ENCODE measurements at places on chromosomes 2 and 18.

DNA sequence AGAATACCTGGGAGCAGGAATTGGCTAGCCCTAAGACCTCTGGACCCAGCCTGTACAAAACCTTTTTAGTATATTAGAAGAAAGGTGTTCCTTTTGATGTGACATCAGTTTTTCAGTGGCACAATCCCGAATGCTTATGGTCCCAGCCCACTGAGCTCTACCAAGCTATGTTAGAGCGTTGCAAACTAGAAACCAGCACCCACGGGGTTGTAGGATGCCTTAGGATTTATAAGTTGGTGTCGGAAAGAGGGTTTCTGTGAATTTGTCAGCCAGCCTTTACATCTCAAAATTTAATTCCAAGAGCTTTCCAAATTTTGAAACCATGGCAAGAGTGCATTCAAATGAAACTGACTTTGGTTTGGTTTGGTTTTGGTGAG, 499 bp upstream of the LMAN1 start:
- DNase-seq, result no peak

DNA sequence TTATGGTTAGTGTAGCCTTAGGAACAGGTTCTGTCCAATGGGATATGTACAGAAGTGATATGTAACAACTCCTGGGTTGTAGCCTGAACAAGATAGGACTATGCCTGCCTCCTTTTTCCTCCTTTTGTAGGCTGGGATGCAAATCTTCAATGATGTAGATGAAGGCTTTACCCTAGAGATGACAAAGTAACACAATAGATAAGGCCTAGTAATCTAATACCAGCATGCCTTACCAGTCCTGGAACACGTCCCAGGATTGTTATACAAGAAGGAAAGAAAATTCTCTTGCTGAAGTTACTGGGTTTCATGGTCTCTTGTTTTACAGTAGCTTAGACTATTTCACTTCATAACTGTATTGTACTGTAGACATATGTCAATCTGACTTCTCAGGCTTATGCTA, 192.1 kb downstream of the OTX1 start:
- DNase-seq, result no peak

- DNase-seq, result no peak
Measured at GRCh38 chr18:28365411-28365831, 188.5 kb upstream of the CDH2 start.

DNA sequence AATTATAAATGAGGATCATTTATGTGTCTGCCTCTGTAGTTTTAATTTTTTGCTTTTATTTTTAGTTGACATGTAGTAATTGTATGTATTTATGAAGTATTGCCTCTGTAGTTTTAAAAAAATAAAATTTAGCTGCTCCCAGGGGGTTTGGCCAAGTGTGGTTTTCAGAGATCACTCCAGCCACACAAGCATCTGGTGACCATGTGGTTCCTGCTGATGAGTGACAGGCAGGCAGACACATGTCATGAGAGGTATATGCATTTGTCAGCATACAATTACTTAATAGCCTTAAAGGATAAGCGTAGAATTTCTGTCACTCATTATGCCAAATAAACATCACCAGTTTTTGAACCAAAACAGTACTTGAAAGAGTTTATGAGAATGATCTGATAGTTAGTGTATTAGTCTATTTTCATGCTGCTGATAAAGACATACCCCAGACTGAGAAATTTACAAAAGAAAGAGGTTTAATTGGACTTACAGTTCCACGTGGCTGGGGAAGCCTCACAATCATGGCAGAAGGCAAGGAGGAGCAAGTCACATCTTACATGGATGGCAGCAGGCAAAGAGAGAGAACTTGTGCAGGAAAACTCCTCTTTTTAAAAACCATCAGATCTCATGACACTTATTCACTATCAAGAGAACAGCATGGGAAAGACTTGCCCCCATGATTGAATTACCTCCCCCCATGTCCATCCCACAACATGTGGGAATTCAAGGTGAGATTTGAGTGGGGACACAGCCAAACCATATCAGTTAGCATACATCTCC, 29.6 kb downstream of the MREG start:
- no peak for DNase-seq

GRCh38 chr2:47129191-47129706, 25.9 kb downstream of the STPG4 start:
- DNase-seq, result no peak

GRCh38 chr2:67576991-67577390, 179.9 kb downstream of the ETAA1 start:
- no peak for DNase-seq

DNA sequence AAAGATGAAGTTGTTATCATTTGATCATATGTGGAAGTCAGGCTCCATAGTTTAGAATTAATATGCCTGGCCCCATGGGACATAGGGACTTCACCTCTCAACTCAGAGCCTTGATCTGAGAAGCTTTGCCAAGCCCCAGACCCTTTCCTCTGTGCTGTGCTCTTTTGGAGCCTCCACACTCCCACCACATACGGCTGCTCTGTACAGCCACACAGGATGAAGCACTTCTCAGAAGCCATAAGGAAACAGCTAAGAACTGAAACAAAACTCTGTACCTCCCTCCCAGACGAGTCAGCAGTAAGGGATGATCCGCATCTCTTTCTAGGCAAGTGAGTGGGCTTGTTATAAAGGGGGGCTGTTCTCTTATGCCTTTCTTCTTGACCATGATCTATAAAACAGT, 66.5 kb downstream of the CAB39 start:
- no peak for DNase-seq

GRCh38 chr18:72692595-72692994, 148.5 kb upstream of the CBLN2 start:
- no peak for DNase-seq

DNA sequence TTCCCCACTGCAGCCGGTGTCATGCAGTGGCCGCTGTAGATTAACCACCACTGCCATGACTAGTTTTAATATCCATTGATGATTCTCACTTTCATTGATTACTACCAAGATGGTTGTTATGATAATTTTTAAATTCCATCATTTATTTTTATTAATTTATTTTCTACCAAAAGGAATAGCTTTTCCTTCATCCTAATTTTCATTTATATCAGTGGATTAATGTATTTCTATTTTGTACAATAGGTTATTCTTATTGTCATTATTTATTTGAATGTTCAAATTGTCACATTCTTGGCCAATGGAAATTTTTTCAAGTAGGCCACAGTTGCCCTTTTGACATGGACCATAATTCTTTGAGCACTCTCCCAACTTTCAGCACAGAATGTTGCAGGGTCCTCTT, 374.9 kb upstream of the VWC2L start:
- no peak for DNase-seq

- no peak for DNase-seq
Measured at GRCh38 chr2:129619471-129619870, 360.0 kb upstream of the RAB6C start.

GRCh38 chr2:25482341-25482740, 140.6 kb upstream of the DNMT3A start:
- no peak for DNase-seq

DNA sequence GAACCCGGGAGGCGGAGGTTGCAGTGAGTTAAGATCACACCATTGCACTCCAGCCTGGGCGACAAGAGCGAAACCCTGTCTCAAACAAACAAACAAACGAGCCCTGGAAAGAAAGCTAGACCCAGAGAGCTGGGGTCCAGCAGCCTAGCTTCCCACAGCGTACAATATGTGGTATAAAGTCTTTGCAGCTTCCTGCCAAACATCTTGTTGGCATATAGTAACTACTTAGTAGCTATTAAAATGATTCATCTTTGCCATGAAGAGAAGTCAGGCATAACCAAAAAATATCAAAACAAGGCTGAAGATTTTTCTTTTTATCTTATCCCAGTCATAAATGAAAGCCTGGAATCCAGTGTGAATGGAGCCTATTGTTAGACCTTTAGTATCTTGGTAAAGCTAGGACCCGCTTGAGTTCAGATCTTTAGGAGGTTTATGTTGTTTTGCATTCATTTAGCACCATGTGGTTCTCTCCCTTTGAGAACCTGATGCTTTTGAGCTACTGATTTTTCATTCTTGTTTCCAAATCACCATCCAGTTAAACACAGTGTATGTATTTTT, 139.7 kb upstream of the NOSTRIN start:
- DNase-seq, result no peak

DNA sequence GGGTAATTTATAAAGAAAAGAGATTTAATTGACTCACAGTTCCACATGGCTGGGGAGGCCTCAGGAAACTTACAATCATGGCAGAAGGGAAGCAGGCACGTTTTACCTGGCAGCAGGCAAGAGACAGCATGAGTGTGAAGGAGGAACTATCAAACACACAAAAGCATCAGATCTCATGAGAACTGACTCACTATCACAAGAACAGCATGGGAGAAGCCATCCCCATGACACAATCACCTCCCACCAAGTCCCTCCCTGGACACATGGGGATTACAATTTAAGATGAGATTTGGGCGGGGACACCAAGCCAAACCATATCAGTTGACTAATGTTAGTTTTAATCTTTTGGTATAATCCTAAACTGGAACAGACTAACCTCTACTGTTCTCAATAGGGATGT, 49.1 kb upstream of the CPO start:
- no peak for DNase-seq

DNA sequence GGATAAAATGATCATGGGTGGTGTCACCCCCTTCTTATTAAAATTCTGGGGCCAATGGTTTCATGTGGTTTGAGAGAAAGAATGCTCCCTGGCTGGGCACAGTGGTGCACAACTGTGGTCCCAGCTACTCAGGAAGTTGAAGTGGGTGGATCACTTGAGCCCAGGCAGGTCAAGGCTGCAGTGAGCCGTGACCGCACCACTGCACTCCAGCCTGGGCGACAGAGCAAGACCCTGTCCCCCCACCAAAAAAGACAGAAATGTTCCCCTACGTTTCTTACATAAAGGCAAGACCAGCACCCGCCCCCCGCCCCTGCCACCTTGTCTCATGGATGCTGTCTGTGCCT, 53.0 kb upstream of the ID2 start:
- no peak for DNase-seq

All from effector memory CD4-positive, alpha-beta T cell (primary cell).